CD4-positive, alpha-beta T cell treated with Interleukin-10 for 1 hour (primary cell): ENCODE measurements at places on chromosomes 4 and X.

GRCh38 chr4:67926485-67926884 is 36.8 kb downstream of the TMPRSS11A start:
- no peak for DNase-seq

- DNase-seq, result no peak
Observed at GRCh38 chrX:106899841-106900240, 3.3 kb downstream of the RIPPLY1 start.

GRCh38 chrX:31293409-31293808 is 221.6 kb upstream of the FTHL17 start:
- DNase-seq, result no peak

- no peak for DNase-seq
Observed at GRCh38 chr4:83748711-83749110, 212.8 kb downstream of the GPAT3 start.

DNA sequence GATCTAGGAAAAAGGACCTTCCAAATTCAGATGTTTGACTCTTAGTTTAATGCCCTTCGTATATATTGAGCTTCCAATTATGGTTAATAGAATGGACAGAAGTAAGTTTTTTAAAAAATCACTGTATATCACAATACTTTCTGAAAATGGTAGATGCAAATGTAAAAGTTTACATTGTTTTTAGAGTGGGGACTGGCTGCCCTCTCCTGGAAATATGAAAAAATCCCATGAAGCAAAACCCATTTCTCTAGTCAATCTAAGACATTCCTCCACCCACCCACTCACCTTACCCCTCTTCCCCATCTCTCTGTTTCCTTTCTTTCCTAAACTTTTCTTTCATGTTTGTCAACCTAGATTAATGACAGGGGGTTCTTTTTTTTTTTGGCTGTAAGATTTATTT is 134.5 kb downstream of the ARHGAP6 start:
- no peak for DNase-seq

- no peak for DNase-seq
Observed at GRCh38 chr4:71322425-71322824, 16.4 kb upstream of the SLC4A4 start.

DNA sequence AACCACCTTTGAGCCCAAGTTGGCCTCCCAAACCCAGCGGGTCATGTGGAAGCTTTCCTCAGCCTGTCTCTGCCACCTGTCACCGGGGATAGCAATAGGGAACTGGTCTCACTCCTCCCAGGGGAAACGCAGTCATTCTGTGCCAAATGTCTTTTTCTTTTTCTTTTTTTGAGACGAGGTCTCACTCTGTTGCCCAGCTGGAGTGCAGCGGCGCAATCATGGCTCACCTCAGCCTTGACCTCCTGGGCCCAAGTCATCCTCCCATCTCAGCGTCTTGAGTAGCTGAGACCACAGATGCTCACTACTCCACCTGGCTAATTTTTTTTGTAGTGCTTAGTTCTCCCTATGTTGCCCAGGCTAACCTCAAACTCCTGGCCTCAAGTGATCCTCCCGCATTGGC is 40.3 kb downstream of the MED28 start:
- DNase-seq, result no peak

GRCh38 chr4:47561331-47561730 is 76.3 kb downstream of the ATP10D start:
- no peak for DNase-seq

DNA sequence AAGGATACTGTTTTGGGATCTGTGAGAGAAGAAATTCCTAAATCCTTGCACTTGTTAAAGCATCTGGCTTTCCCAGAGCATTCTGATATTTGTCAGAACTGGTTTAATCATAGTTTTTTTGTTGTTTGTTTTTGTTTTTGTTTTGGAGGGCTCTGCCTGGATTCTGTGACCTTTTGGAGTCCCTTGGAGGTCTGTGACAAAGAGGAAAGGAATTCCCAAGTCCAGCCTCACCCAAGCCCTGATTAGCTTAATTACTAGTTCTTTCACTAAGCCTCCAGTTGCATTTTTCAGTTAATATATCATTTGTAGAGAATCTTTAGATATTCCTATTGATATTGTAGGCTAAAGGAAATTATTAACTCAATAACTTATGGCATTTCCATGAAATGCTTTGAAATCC is 711 bp downstream of the ACE2 start:
- no peak for DNase-seq

DNA sequence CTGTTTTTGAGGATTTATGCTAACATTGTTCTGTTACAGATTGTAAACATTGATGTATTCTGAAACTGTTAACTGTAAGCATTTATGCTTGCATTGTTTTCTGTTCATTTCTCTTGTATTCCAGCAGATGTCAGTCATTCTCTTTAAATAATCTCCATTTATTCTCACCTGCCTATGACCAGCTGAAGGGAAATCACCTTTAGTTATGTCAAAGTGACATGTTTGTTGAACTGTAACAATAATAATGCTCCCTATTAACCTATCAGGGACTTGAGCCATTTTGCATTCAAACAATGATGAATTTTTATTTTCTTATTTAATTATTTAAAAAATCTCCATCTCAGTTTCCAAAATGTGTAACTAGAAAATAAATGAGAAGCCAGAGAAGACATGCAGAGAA is 58.0 kb downstream of the SPCS3 start:
- DNase-seq, result no peak

- DNase-seq, result no peak
Observed at GRCh38 chr4:1385373-1386340, 20.6 kb downstream of the NKX1-1 start.

GRCh38 chrX:24491741-24492140 is 26.7 kb downstream of the PDK3 start:
- no peak for DNase-seq

GRCh38 chr4:36290641-36291040 is 9.2 kb downstream of the DTHD1 start:
- DNase-seq, result no peak

- no peak for DNase-seq
Observed at GRCh38 chrX:138011468-138011867, 445.5 kb downstream of the ZIC3 start.

- no peak for DNase-seq
Observed at GRCh38 chr4:40280586-40280985, 54.5 kb upstream of the CHRNA9 start.

GRCh38 chr4:156784970-156785369 is 186.6 kb downstream of the PDGFC start:
- no peak for DNase-seq

- DNase-seq, result no peak
Observed at GRCh38 chr4:72665171-72665968, 96.3 kb upstream of the ADAMTS3 start.

- peak; percentile 29 for DNase-seq
Observed at GRCh38 chr4:16225167-16225862, 956 bp downstream of the TAPT1 start.
